WTC11 (cell line): ENCODE measurements at places on chromosomes 2 and 18.

GRCh38 chr2:144156736-144157640, 362.9 kb downstream of the ZEB2 start:
- DNase-seq = no peak
- H3K4me3 ChIP-seq = no peak overlapping the region
- no peaks in the 10 kb centered on the region for H3K27me3 ChIP-seq
- peaks cover 20% of the 10 kb centered on the region for H3K4me1 ChIP-seq

DNA sequence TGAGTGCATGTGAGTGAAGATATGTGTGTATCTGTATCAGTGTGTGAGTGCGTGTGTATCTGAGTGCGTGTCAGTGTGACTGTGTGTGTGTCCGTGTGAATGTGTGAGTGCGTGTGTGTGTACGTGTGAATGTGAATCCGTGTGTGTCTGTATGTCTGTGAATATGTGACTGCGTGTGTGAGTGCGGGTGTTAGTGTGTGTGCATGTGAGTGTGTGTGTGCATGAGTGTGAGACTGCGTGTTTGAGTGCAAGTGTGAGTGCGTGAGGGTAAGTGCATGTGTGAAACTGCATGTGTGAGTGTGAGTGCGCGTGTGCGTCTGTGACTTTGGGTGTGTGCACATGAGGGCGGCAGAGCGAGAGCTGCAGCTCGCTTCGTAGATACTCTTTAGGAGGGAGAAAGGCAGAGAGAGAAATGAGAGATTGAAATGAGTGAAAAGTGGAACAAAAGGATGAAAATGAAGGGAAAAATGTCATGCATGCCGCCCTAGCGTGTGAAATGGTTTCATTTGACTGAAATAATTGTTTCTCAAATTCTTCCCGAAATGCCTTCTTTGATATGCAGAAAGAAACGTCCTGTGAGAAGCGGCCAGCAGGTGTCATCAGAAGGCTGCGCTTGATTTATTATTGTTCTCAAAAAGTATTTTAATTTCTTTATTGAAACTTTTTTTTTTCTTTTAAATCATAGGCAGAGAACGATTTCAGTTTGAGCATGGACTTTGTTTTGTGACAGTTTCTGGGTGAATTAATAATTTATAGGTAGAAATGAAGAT, 25.6 kb downstream of the ZNF407 start:
- H3K36me3 ChIP-seq = no peaks in the 10 kb centered on the region
- H3K27me3 ChIP-seq = no peaks in the 10 kb centered on the region
- DNase-seq = no peak
- H3K27ac ChIP-seq = no peak overlapping the region
- peaks cover 7% of the 10 kb centered on the region for H3K4me1 ChIP-seq

GRCh38 chr2:29616569-29616968, 304.8 kb downstream of the ALK start:
- no peak overlapping the region for H3K4me3 ChIP-seq
- no peak overlapping the region for H3K27ac ChIP-seq
- H3K36me3 ChIP-seq = no peaks in the 10 kb centered on the region
- peaks cover 33% of the 10 kb centered on the region for H3K4me1 ChIP-seq
- no peaks in the 10 kb centered on the region for H3K27me3 ChIP-seq

DNA sequence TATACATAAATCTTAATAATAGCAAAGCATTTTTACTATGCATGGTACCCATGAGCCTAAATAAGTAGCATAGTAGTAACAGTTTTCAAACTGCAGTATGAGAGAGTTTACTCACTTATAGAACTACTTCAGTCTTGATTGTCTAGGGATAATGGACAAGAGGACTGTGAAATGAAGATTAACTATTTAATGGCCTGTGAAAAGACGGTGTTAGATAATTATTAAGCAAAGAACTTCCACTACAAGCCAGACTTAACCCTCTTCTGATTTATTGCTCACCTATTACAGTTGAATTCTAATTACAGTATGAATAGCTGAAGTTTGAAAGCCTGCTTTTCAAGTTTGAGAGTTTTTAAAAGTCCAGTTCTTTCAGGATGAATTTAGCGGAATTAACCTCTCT, 18.9 kb downstream of the PIK3C3 start:
- H3K36me3 ChIP-seq = peaks cover 3% of the 10 kb centered on the region; the same call in 1 of the 2 replicates
- H3K27me3 ChIP-seq = no peaks in the 10 kb centered on the region
- DNase-seq = no peak
- no peak overlapping the region for H3K4me3 ChIP-seq

GRCh38 chr18:43571078-43571689, 293.9 kb upstream of the SYT4 start:
- peaks cover 8% of the 10 kb centered on the region for H3K4me1 ChIP-seq
- no peak for DNase-seq
- no peak overlapping the region for H3K27ac ChIP-seq
- H3K27me3 ChIP-seq = no peaks in the 10 kb centered on the region
- H3K4me3 ChIP-seq = no peak overlapping the region

DNA sequence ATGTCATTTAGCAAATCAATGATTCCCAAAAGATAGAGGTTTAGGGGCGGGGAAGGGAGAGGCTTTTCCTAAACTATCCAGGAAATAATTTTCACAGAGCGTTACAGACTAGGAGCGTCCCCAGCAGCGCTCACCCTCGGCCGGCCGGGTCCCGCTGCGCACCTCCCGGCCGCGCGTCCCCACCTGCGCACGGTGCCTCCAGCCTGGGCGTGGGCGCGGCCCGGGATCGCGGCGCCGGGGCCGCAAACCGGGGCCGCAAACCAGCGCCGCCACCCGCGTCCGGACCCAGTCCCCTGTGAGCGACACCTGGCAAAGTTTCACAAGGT, 684 bp upstream of the ZCCHC2 start:
- no peak for DNase-seq
- H3K27me3 ChIP-seq = peaks cover 33% of the 10 kb centered on the region
- H3K4me1 ChIP-seq = peaks cover 26% of the 10 kb centered on the region
- peak overlapping the region; percentile 76 for H3K4me3 ChIP-seq

GRCh38 chr2:183530333-183530901, 406.2 kb downstream of the NUP35 start:
- H3K36me3 ChIP-seq = peaks cover 11% of the 10 kb centered on the region; the same call in 1 of the 2 replicates
- H3K27me3 ChIP-seq = no peaks in the 10 kb centered on the region
- peaks cover 64% of the 10 kb centered on the region for H3K4me1 ChIP-seq
- H3K27ac ChIP-seq = peak overlapping the region; percentile 90

- no peak overlapping the region for H3K27ac ChIP-seq
- no peak for DNase-seq
- H3K4me3 ChIP-seq = no peak overlapping the region
- H3K4me1 ChIP-seq = no peaks in the 10 kb centered on the region
- peaks cover 5% of the 10 kb centered on the region for H3K27me3 ChIP-seq
These were observed 2.6 kb downstream of the UGT1A10 start for GRCh38 chr2:233638836-233639235.

- no peaks in the 10 kb centered on the region for H3K27me3 ChIP-seq
- 0 out of 2 replicates have a peak overlapping the region, but pooled peaks have one; percentile 25 for H3K27ac ChIP-seq
- 0 out of 2 replicates have a peak, but pooled peaks cover 6% of the 10 kb centered on the region for H3K36me3 ChIP-seq
- peaks cover 42% of the 10 kb centered on the region for H3K4me1 ChIP-seq
- no peak overlapping the region for H3K4me3 ChIP-seq
These were observed 145.9 kb downstream of the CALCRL start for GRCh38 chr2:187302116-187302515.

DNA sequence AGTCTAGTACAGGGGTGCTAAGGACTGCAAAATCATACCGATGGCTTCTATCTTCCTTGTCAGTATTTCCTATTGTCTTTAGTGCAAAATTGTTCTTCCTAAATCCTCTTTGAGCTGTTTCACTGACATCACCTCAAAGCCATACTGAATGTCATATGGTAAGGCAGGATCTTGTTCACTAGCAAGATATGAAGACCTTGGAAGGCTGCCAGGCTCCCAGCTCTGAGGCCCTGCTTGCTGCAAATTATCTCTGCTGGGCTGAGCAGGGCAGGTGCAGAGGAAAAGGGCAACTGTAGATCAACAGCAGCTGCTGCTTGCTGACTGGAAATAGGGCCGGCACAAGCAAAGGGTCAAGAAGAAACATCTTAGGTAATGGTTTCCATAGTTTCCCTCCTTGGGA, 58.2 kb downstream of the PMAIP1 start:
- peaks cover 11% of the 10 kb centered on the region for H3K4me1 ChIP-seq
- no peak for DNase-seq
- no peaks in the 10 kb centered on the region for H3K27me3 ChIP-seq

- peaks cover 15% of the 10 kb centered on the region for H3K27me3 ChIP-seq
- H3K4me3 ChIP-seq = no peak overlapping the region
- H3K27ac ChIP-seq = no peak overlapping the region
- no peaks in the 10 kb centered on the region for H3K36me3 ChIP-seq
- H3K4me1 ChIP-seq = peaks cover 23% of the 10 kb centered on the region
These were observed 57.2 kb downstream of the LIPG start for GRCh38 chr18:49618742-49619681.
